Right atrium auricular region (tissue), 2 donors: ENCODE measurements at places on chromosomes 11 and 22.

DNA sequence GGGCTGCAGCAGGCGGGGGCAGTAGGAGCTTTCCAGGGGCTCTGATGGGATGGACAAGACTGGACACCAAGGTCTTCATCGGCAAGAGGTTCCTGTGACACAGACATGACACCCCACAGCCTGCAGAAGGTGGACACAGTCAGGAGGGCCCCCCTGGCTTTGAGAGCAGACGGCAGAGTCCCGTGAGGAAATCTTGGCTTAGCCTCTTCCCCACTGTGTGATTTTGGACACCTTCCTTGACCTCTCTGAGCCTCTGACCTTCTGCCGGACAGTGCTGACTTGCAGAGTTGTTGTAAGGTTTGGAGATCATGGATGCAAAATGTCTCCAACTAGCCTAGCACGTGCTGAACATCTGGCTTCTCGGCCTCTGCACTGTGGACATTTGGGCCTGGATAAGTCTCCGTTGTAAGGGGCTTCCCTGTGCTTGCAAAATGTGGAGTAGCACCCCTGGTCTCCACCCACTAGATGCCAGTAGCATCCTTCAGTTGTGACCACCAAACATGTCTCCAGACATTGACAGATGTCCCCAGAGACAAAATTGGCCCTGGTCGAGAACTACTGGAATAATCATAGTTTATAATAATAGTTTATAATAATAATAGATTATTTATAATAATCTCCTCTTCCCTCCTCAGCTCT lies 54.6 kb downstream of the MCM5 start:
- no peak for DNase-seq

DNA sequence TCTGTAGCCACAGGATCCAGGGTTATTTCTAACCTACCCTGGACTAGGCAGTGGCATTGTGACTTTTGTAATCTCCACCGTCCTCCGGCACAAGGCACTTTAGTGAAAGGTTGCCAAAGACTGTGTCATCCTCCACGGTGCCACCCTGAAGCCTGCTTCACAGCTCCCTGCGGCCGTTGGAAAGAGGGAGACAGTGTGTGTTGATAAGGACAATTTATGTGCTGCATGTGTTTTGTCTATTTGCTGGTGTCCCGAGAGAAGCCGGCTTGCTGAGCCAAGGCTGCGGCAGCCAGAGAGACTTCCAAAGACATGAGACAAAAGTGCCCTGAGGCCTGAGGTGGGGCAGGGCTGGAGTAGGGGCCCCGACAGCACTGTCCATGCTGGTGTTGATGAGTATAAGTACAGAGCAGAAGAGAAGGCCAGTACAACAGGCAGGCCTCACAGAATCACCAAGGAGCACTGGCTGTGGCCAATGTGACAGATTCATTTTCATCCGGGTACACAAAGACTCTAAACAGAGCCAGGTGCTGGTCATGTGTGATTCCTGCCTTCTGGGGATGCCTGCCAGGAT lies 40.9 kb downstream of the GALNT18 start:
- peak; percentile 58 for DNase-seq

DNA sequence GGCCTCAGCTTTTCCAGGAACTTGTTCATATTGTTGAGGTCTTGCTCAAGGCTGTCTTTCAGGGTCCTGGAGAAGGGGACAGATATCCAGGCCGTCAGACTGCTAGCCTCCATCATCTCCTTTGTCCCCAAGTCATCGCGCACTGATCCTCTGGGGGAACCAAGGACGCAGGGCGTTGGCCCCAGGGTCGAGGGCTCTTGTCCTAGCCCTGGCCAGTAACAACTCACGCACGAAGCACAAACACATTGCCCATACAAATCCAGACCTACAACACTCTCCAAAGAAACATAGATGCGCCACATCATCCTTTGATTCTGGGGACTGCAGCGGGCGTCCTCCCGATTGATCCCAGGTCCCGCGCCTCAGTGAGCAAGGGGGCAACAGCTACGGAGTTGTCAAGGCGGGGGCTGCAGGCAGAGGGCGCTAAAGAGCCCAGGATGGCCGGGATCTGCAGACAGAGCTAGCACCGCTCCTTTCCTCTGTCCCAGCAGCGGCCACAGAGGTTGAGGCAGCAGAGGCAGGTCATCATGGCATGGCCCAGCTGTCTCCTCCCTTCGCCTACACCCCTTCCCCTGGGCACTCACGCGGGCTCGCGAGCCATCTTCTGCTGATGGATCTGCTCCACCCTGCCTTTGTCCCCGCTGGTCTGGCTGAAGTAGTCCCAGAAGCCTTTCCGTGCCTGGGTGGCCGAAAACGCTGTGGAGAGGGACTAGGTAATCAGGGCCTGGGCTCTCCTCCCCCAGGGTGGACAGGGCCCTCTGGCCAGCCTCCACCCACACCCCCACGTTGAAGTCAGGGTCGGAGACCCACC lies 472 bp downstream of the APOA5 start:
- peak; percentile 74 for DNase-seq

DNA sequence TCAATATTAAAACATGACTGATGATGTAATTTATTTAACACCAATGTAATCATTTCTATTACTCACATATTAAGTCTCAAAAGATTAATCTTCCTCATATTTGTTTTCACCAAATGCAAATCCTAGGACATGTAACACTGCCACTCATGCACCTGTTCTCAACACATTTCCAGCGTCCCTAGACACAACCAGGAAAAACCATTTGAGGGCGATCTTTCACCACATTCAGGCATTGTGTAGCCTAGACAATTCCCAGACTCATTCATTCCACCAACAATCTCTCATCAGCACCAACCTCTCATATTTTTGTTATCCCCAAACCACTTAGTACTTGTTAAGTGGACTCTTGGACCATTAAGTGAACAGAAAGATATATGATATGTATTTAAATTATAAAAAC lies 66.1 kb downstream of the SLC36A4 start:
- no peak for DNase-seq

GRCh38 chr11:66651016-66651415 lies 12.5 kb downstream of the RBM4 start:
- no peak for DNase-seq

DNA sequence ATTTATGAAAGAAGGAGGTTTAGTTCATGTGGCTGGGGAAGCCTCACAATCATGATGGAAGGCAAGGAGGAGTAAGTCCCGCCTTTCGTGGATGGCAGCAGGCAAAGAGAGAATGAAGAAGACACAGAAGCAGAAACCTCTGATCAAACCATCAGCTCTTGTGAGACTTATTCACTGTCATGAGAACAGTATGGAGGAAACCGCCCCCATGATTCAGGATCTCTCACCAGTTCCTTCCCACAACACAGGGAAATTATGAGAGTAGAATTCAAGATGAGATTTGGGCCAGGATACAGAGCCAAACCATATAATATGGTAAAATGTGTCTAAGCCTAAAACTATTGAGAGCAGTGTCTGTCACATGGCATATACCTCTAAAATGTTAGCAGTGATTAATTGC lies 503.8 kb upstream of the CCDC179 start:
- no peak for DNase-seq

GRCh38 chr11:105265845-105266244 lies 126.3 kb upstream of the CARD18 start:
- no peak for DNase-seq

DNA sequence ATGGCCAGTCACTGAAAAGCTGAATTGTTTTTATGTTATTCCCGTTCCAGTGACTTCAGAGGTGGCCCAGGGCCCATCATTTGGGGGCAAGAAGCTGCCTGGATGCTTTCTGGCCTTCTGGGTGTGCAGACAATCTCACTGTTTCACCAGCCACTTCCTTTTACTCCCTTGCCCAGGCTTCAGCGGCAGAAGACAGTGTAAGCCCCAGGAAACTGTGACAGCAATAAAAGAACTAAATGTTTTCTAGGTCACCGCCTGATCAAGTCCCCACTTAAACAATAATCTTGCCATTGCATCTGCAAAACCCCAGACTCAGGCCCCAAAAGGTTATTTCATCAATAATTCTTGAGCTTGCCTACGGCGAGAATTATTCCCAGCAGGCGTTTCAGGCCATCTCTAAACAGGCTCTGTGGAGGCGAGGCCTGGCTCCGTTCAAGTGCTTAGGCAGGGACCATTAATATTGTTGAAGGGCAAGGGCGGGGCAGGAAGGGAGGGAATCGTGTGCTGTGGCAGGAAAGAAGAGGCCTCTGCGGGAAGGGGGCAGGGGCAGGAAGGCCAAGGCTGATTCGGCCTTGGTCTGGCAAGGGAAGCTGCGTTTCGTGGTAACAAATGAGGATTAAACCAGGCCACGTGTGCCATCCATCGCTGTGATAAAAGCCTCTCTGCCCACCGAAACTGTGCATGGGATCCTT lies 252.3 kb downstream of the KIRREL3 start:
- no peak for DNase-seq

GRCh38 chr11:67613313-67613959 lies 6.7 kb downstream of the NDUFV1 start:
- DNase-seq = no peak

DNA sequence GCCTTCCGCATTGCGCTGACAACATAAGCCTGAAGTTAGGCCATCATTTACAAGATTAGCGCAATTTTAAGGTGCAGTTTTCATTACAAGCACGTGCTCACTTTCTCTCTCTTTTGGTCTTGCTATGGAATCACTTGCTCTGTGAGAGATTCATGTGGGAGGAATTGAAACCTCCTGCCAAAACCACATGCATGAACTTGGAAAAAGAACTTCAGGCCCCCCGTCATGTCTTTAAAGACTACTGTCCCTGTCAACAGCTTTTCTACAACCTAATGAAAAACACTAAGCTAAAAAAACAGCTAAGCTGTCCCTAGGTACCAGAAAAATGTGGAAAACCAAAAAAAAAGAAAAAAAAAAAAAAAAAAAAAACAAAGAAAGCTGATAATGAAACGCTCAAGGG lies 1707.6 kb upstream of the RAG2 start:
- no peak for DNase-seq

GRCh38 chr22:19446603-19447329 lies 745 bp downstream of the C22orf39 start:
- no peak for DNase-seq

DNA sequence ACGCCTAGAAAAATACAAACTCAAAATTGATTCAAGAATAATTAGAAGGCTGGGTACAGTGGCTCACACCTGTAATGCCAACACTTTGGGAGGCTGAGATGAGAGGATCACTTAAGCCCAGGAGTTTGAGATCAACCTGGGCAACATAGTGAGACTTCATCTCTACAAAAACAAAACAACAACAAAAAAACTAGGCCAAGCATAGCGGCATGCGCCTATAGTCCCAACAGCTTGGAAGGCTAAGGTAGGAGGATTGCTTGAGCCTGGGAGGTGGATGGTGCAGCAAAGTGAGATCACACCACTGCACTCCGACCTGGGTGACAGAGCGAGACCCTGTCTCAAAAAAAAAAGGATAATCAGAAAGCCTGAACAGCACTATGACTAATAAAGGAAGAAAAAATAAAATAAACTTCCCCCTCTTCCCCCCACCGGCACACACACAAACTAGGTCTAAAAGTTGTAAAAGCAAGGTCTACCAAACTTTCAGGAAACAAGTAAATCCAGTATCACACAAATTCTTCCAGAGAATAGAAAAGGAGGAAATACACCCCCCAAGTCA lies 35.8 kb downstream of the RRAS2 start:
- no peak for DNase-seq

DNA sequence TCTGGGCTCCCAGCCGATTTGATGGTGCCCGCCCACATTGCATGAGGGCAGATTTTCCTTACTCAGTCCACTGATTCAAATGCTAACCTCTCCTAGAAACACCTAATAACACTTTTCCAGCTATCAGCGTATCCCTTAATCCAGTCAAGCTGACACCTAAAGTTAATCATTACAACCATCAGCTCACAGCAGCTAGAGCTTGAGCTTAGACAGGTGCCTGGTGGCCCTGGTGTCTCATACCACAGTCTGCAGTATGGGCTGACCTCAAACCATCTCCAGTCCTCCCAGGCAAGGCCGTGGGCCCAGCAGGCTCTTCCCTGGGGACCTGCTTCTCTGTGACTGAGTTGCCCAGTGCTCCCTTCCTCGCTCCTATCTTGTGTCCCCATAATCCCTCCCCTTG lies 174.4 kb upstream of the NECTIN1 start:
- no peak for DNase-seq

- DNase-seq = peak; percentile 90
Measured at GRCh38 chr22:20156611-20157429, 6.0 kb upstream of the CCDC188 start.

DNA sequence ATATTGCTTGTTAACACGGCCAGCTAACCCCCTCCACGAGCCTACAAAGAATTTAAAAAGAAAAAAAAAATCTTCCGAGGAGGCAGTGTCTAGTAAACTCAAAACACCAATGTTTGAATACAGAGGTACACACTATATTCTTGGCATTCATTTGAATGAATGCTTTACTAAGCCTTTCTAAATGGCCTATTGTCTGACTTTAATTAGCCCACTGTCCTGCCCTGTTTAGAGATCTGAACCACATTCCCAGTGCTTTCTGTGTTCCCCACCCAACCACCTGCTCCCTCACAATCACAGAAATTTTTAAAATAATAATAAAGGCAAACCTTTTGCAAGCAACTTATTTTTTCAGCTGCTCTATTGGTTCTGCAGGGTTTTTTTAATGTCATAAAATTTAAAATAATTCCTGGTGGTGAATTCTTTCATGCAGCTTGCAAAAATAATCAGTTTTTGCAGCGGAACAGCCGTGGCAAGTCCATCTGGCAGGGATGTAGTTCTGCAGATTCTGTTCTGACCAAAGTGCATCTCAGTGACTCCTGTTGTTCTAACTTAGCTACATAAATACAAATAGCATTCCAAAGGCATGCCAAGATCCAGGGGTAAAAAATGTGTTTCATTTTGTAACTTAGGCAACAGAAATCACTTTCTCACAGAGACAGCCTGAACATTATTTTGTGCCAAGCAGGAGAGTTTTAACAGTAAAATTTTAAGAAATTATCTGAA lies 23.8 kb downstream of the POU2AF2 start:
- DNase-seq = no peak

DNA sequence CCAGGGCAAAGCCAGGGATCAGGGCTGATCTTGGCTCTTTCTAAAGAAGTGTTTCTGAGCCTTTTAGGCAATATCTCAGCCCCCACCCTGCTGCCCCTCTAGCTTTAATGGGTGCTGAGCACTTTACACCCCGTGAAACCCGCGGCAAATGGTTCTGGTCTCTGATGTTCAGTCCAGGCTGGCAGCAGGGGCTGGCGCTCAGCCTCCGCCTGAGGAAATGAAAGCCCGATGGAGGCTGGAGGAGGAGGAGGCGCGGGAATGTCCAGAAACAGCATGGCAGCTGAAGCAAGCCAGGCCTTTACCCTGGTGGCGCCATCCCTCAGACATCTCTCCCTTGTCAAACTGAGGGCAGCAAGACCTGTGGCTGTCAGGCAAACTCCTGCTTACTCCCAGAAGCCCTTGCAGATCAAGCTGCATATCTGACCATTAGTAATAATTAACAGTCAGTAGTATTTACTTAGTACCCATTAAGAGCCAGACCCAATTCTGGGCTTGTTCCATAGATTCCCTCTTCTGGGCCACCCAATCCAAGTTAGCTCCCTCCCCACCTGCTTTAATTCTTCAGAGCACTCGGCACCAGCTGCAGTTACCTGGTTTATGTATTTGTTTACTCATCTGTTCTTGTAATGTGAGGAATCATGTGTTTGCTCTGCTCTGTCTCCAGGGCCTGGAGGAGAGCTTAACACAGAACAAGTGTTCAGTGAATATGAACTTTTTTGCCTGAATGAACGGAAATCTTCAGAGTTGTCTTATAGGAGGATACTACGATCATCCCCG lies 15.0 kb upstream of the ALX4 start:
- no peak for DNase-seq
